ENCODE measurements at places on chromosomes 2 and 18. TPM values are rescaled to one million over a fixed set of nuclear protein-coding genes. Genes with fewer than 3 reads are reported as not detected.

DNA sequence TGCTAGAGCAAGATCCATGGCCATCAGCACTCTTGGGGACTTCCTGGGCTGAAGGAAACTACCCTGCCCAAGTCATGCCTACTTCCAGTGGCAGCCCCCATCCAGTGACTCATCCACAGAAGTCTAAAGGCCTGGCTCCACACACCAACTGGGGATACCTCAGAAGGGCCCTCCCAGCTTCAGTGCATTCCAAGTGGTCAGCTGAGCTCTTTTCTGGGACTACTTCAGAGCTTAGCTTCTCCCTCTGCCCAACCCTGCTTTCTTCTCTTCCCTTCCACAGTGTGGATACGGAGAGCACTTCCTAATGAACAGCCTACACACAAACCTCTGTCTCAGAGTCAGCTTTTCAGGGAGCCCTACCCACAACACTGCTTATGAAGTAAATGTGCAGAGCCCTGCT, 66.5 kb downstream of the CLHC1 start:
- H3K36me3 ChIP-seq = no peaks in the 10 kb centered on the region
- peaks cover 33% of the 10 kb centered on the region for H3K4me1 ChIP-seq
- no peak overlapping the region for H3K27ac ChIP-seq
- H3K27me3 ChIP-seq = no peaks in the 10 kb centered on the region
- no peak for DNase-seq
- no peak overlapping the region for H3K4me3 ChIP-seq

The REG3A gene
- total RNA-seq = 0.88 TPM

- H3K4me1 ChIP-seq = peaks cover 5% of the 10 kb centered on the region
- H3K27me3 ChIP-seq = no peaks in the 10 kb centered on the region
- DNase-seq = peak; percentile 74
- peak overlapping the region; percentile 70 for H3K27ac ChIP-seq
Observed at GRCh38 chr2:46645681-46646162, 166.4 kb downstream of the TMEM247 start.

GRCh38 chr18:2459886-2460285, 111.4 kb downstream of the METTL4 start:
- H3K36me3 ChIP-seq = no peaks in the 10 kb centered on the region
- H3K4me1 ChIP-seq = no peaks in the 10 kb centered on the region
- H3K27ac ChIP-seq = no peak overlapping the region
- no peaks in the 10 kb centered on the region for H3K27me3 ChIP-seq
- DNase-seq = no peak

DNA sequence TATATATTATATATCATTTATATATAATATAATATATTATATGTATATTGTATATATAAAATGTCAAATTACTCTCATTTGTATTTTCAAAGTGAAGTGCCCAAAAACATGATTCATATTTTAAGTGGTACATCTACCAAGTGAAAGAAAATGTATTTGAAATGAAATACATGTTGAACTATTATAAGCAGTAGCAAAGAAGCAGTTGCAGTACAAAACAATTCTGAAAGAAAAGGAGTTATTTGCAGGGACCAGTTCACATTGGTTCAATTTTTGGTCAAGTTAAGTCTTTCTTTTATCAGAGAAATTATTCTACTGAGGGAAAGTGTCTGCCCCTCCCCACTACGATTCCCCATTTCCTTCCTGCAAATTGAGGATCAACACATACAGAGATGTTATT, 51.9 kb downstream of the APLF start:
- DNase-seq = no peak
- no peaks in the 10 kb centered on the region for H3K36me3 ChIP-seq
- no peaks in the 10 kb centered on the region for H3K27me3 ChIP-seq

The PLEKHB2 gene
- 89.0 TPM for total RNA-seq

DNA sequence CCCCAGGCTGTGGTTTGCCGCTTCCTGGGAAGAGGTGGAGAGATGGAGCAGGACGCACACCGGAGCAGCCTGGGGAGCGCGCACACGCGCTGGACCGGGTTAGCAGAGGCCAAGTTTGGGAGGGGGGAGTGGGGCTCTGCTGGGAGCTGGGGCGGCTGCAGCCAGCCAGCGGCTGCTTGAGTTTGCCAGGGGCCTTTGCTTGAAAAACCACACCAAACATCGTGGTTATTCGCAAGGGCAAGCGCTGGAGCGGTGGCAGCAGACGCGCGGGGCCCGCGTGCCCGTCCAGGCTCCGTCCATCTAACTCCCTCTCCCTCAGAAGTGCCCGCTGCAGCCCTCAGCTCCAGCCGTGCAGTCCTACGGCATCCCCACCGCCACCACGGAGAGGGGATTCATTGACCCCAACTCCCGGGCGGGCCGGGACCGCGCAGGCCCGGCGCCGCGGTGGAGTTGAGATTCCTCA, 4.6 kb downstream of the PTGR3 start:
- no peaks in the 10 kb centered on the region for H3K27me3 ChIP-seq
- H3K4me1 ChIP-seq = peaks cover 47% of the 10 kb centered on the region
- no peak overlapping the region for H3K4me3 ChIP-seq

GRCh38 chr2:171516793-171517192, 5.5 kb upstream of the CYBRD1 start:
- DNase-seq = no peak
- H3K27ac ChIP-seq = no peak overlapping the region
- H3K27me3 ChIP-seq = no peaks in the 10 kb centered on the region
- no peaks in the 10 kb centered on the region for H3K36me3 ChIP-seq
- no peak overlapping the region for H3K4me3 ChIP-seq
- H3K4me1 ChIP-seq = peaks cover 15% of the 10 kb centered on the region

GRCh38 chr2:17672583-17673317, 80.9 kb downstream of the SMC6 start:
- no peaks in the 10 kb centered on the region for H3K27me3 ChIP-seq
- DNase-seq = no peak
- no peak overlapping the region for H3K4me3 ChIP-seq
- no peaks in the 10 kb centered on the region for H3K4me1 ChIP-seq

The PLGLB1 gene
- 0.91 TPM for total RNA-seq

DNA sequence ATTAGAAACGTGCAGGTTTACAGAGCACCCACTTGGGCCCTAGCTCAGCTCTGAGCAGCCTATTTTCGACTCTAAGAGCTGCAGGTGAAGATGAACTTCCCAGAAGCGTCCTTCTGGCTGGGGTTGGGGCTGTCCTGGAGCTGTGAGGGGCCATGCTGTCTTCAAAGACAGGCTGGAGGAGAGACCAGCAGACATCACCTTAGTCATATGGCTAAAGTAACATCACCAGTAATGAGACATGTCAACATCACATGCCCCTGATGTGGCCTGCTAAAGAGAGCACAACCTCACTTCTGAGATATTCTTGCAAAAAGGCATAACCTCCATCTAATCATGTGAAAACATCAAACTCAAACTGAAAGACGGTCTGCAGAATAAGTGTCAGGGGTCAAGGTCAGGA, 87.2 kb upstream of the ZNF532 start:
- H3K27ac ChIP-seq = no peak overlapping the region
- DNase-seq = no peak
- H3K4me3 ChIP-seq = no peak overlapping the region
- no peaks in the 10 kb centered on the region for H3K4me1 ChIP-seq
- H3K36me3 ChIP-seq = no peaks in the 10 kb centered on the region
- no peaks in the 10 kb centered on the region for H3K27me3 ChIP-seq

DNA sequence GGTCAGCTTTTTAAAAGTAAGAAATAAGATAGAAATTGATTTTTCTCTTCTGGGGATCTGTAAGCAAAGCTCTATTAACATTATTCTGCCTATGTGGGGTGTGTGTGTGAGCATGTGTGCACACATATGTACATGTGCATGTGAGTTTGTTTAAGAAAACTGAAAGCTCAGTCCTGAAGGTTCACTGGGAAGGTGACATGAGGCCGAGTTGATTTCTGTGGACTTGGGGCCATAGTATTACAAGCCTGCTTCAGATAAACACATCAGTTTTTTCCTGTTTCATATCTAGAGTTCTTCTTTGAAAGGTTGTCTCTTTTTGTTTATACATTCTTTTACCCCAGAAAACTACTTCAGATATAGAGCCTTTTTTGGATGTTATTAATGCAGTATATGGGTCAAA, 83.4 kb downstream of the SERPINB8 start:
- no peak overlapping the region for H3K4me3 ChIP-seq
- no peaks in the 10 kb centered on the region for H3K36me3 ChIP-seq
- no peak for DNase-seq
- H3K27me3 ChIP-seq = no peaks in the 10 kb centered on the region

- no peak overlapping the region for H3K27ac ChIP-seq
- H3K4me3 ChIP-seq = no peak overlapping the region
- H3K36me3 ChIP-seq = no peaks in the 10 kb centered on the region
- H3K27me3 ChIP-seq = no peaks in the 10 kb centered on the region
- DNase-seq = no peak
Observed at GRCh38 chr2:99504844-99505584, 15.2 kb upstream of the REV1 start.

The PNO1 gene
- 8.8 TPM for total RNA-seq

The CXCR1 gene
- total RNA-seq = 0.27 TPM

DNA sequence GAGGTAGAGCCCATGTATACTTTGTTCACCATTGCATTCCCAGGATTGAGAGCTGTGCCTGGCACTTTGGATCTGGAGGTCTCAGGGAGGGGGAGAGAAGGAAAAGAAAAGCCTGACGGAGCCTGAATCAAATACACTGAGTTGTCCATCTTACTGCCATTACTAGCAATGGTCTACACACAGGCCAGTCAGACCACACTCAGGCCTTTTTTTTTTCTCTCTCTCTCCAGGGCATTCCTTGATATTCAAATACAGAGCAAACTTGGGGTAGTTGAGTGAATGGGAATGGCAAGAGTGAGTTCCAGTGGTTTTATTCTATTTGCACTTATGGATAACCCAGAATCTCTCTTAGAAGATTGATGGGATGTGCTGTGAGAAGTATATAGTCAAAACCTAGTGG, 11.8 kb downstream of the DSEL start:
- no peak overlapping the region for H3K4me3 ChIP-seq
- no peak for DNase-seq
- H3K4me1 ChIP-seq = no peaks in the 10 kb centered on the region
- no peaks in the 10 kb centered on the region for H3K36me3 ChIP-seq
